ENCODE measurements at places on chromosomes 6 and 20.

DNA sequence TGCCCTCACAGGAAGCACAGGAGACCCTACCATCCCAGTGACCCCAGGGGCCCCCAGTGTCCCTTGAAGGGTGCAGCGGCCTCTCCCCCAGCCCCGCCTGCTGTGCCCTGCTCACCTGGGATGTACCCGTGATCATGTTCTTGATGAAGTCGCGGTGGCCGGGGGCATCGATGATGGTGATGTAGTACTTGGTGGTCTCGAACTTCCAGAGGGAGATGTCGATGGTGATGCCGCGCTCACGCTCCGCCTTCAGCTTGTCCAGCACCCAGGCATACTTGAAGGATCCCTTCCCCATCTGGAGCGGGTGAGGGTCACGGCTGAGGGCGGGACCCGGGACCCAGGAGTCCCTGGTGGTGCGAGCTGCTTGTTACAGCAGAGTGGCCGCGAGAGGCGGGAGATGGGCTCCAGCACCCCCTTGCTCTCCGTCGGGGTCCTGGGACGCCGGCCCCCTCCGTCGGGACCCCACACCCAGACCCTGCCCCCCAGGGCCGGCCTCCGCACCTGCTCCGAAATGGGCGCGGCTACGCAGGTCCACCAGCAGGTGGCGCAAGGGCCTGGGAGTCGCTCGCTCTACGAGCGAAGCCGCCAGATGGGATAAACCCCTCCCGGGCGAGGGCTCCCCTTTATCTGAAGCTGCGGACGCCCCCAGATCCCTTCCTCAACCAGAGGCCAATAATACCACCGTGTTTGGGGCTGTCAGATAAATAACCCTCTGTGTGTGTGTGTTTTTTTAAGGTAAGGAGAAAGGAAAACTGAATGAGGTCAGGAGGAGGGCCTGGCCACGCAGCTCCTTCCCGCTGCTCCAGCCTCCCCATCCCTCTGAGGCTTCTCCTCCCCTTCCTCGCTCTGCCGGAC, 2.9 kb downstream of the EEF1A2 start:
- DNase-seq = peak; percentile 69

GRCh38 chr20:37986873-37987601, 46.2 kb downstream of the TTI1 start:
- DNase-seq = no peak

DNA sequence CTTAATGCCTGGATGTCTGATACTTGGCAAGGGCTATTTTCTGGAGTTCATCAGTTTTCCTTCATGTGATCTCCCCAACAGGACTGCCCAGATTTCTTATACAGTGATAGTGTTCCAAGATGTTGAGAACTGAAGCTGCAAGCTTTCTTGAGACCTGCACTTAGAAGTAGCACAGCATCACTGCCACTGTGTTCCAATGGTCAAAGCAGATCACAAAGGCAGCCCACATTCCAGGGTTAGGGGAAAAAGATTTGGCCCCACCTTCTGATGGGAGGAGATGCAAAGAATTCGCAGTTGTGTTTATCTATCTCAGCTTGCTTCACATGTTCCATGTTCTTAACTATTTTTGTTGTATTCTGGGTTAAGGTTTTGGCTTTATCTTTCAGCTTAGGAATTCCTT, 78.2 kb downstream of the GPX5 start:
- no peak for DNase-seq

DNA sequence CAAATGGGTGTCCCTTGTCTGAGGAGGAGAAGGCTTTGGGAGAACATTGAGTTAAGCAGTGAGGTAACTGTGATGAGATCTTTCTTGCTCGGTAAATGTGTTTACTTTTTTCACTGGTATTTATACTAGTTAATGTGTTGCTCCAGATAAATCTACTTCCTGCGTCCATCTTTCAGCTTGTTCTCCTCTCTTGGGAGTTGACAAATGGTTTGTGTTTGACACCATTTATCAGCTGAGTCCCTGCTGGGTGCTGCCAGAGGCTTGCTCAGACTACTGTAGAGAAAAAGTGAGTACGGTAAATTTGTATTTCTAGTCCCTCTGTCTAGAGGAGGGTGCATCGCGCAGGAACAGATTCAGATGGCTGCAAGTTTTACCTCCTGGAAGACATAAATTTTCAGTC, 8.3 kb upstream of the PRDM1 start:
- DNase-seq = no peak

DNA sequence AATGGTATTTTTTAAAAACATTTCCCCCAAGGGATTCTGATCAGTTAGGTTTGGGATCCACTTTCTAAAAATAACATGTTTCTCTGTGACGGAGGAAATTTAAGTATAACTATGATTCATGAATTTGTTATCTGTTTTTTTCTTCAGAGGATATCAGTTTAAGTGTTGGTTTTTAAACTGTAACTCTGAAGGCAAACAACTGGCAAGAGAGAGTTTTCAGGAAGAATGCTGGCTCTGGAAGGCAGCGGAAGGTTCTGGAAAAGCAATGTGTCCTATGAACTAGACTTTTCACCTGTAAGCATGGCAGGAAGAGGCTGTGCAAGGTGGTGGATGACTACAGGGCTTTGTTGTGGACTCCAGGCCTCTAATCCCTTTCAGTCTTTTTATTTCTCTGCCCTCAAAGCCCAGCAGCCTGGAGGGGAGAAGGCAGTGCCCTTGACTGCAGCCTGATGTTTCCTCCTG, 153.1 kb downstream of the GMPR start:
- no peak for DNase-seq

GRCh38 chr20:41223112-41223511, 85.8 kb downstream of the PLCG1 start:
- no peak for DNase-seq

DNA sequence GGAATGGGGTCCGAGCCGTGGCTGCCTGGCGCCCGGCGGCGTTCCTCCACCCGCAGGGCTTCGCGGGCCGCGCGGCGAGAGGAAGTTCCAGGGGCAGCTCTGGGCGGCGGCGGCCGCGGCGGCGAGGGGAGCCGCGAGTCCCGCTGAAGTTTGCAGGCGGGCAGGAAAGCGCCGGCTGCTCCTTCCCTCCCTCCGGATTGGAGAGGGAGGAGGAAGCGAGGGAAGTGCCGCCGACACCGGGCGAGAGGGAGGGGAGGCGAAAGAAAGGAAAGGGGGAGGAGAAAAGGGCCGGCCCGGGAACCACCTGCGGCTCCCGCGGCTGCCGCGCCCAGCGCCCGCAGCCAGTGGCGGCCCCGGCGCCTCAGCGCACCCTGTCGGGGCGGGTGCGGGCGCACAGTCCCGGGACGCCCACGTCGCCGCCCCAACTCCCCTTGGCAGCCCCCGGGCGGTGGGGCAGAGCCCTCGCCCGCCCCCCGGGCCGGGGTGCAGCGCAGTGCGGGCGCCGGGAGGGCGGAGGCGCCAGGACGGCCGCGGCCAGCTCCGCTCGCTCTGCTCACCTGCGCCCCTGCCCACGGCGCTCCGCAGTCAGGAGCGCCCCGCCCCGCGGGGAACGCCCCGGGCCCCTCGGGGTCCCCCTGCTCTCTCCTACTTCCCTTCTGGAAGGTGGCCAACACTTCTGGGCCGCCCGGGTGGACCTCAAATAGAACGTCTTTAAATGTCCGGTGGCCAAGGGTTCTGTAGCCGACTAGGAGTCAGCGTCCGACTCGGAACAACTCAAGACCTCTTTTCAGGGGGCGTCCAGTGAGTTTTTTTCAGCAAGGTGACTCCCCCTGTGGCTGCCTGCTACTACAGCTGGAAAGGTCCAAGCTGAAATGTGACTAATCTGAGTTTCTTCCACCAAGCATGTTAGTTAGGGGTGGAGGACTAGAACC, 80.3 kb upstream of the CCDC28A start:
- DNase-seq = no peak

DNA sequence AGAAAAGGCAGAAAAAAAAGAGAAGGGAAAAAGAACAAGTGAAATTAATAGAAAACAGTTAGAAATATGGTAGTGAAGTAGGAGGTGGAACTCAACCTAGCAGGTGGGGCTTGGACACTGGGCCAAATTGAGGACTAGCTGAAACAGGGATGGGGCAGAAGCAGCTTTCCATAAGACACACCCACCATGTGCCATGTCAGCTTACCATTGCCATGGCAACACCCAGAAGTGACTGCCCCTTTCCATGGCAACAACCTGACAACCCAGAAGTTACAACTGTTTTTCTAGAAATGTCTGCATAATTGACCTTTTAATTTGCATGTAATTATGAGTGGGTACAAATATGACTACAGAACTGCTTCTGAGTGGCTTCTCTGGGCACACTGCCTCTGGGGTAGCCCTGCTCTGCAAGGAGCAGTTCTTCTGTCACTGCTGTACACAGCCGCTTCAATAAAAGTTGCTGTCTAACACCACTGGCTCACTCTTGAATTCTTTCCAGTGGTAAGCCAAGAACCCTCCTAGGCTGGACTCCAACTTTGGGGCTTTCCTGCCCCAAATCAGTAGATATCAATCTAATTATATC, 35.9 kb upstream of the SLC24A3 start:
- no peak for DNase-seq

DNA sequence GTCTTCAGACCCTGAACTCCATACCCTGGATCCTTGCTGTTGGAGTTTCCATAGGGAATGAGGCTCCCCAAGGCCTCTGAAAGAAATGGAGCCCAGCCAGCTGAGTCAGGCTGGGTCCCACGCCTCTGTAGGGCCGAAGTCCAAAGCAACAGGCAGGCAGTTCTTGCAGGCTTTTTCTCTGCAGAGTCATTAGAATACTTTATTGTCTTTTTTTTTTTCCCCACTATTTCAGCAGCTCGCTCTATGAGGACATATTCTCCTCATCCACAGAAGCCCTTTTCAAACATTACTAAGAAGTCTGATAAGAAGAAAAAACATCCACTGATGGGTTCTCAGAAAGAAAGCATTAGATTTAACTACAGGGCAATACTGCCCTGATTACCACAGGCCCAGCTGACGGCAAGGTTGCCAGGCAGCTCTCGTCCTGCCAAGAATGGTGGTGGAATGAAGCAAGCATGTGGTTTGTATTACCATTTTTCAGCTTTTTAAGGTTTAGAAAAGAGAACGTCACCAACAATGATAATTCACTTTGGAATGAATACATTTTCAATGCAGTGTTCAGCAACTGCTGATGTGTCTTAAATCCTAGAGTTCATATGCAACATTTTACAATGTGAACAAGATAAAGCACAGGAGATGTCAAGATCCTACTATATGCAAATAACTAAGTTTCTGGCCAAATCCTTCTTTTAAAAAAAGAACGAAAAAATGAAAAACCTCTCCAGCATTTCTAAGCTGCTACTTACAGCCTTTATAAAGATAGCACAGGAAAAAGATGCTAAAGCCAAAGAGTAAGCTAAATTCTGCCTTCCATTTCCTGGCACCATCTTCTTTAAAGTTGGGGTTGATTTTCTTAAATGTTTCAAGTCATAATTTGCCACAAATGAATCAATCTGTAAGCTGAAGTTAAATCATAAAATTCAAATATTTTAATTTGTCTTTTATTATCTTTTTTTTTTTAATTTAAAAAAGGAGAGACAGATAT, 223.6 kb upstream of the CITED2 start:
- DNase-seq = no peak

GRCh38 chr6:103819509-103819908, 1040.2 kb downstream of the HACE1 start:
- DNase-seq = no peak

DNA sequence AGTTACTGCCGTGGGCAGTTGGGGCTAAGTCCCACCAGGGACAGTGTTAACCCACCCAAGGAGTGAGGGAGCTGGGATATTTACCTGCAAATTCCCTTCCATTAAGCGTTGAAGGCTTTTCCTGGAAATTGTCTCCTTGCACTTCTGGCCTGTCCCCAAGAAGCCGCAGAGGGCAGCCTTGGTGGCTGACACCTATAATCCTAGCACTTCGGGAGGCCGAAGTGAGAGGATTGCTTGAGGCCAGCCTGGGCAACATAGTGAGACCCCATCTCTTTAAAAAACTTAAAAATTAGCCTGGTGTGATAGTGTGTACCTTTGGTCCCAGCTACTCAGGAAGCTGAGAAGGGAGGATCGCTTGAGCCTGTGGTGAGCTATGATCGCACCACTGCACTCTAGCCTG, 204.4 kb downstream of the EYA2 start:
- no peak for DNase-seq

- DNase-seq = no peak
These were observed 198.6 kb upstream of the SHLD1 start for GRCh38 chr20:5551621-5552020.
